ENCODE measurements at places on chromosomes 3 and 15.

DNA sequence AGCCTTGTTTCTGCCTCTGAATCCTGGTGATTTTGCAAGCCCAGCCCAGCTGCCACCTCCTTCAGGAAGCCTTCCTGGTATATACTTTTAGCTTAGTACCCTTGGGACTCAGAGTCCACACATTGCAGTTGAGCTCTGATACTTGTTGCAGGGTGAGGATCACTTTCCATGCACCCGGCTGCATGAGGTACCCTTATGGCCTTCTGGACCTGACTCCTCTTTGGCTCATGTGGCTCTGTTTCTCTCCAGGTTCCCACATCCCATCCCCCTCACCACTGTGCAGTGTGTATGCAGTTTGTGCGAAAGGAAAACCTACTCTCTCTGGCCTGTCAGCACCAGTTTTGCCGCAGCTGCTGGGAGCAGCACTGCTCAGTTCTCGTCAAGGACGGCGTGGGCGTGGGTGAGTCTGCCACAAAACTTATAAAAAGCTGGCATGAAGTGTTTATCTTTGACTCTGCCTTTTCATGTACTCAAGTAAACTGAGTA lies 23.1 kb upstream of the P4HTM start:
- peak; percentile 31 for DNase-seq

DNA sequence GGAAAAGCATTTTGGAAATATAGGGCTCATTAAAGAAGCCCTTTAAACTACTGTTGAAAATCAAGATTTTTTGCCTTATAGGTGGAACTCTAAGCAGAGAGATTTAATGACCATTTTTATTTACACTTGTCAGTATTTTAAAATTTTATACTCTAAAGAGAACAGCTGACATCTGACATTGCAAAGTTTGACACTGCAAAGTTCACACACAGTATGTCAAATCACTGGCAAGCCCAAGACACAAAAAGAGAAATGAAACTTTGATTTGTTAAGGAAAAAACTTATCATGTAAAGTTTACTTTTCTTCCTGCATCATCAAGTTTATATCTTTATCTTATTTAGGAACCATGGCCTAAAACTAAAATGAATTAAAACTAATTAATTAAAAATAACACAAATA lies 40.2 kb downstream of the DPH6 start:
- no peak for DNase-seq

DNA sequence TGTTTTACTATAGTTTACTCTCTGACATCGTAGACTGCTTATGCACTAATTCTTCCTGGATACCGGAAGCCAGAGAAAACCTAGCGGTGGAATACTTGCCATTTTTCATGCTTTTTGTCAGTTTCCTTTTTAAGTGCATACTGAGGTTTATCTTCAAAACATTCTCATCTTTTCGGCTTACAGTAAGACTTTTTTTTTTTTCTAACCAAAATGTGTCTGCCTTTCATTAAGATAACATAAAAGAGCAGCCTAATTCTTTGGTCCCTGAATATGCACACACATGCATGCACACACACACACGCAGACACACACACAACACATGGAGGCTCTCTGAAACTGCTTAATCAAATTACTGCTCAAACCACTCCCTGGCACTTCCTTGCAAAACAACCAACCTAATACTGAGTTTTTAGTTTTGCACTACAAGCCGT lies 1.3 kb downstream of the ZNF445 start:
- no peak for DNase-seq

DNA sequence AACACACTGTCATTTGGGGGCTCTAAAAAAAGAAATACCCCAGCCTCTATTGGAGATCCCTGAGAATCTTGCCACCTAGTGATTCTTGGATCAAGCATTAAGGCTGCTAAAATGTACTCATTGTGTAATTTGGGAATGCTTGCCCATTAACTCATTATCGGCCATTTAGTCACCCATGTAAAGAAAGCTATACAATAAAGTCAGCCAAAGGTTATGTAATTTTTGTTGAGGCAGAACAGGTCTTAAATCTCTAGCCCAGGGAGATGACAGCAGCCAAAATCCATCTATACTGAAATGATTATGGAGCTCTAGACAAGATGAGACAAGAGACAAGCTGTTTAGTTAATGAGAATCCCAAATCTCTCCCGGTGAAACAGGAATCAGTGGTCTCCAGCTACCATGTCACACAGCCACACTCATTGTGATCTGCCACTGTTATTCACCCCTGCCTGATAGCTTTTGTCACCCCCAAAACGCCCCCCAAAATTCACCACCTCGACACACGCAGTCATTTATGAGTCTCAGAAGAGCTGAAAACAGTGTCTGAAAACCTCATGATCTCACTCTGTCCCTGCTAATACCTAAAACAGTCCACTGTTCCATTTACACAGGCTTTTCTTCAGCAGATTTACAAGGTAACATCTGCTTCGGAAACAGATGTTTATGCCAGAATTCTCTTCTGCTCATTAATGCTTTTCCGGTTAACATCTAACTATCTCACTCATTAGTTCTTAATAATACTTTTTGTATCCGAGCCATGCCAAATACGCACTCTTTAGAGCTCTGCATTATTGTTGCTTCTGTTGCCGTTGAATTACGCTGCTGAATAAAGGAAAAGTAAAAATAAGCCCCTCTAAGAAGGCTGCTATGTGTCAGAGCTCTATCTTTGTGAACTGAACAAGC lies 138.5 kb downstream of the RORA start:
- DNase-seq: no peak

- no peak for DNase-seq
Measured at GRCh38 chr3:186917512-186918312, 12.6 kb upstream of the ST6GAL1 start.

- no peak for DNase-seq
Measured at GRCh38 chr15:25849157-25849921, 13.8 kb downstream of the ATP10A start.

DNA sequence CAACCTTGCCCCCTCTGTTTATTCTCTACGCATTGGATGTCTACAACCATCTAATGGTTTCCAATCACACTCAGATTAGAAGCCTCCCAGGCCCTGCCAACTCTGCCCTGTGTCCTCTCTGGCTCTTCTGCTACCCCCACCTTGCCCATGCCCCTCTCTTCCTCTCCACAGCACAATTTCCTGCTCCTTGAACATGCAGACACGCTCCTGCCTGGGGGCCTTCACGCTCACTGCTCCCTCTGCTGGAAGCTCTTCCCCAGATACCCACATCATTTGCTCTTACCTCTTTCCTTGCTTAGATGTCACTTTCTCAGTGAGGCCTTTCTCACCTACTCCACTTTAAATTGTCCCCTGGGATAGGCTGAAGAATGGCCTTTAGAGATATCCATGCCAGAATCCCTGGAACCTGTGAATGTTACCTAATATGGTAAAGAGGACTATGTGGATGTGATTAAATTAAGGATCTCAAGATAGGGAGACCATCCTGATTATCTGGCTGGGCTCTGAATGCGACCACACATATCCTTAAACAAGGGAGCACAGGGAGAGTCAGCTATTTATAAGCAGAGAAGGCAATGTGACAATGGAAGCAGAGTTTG lies 9.9 kb downstream of the KY start:
- DNase-seq: no peak

DNA sequence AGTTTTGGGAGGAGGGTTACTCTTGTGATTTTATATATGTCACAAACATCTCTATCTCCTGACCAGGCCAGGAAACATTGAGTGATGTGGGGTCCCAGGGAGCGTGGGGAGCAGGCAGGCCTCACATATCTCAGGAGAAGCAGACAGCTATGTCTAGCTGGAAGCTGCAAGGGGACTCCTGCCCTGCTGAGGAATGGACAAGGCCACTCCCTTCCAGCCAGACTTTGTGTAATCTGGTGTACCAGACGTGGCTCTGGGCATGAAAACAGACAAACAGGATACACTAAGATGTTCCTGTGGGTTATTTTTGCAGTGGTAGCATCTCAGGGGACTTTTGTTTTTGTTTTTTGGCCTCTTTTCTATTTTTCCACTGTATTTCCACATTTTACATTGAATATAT lies 23.2 kb downstream of the CYP8B1 start:
- no peak for DNase-seq

DNA sequence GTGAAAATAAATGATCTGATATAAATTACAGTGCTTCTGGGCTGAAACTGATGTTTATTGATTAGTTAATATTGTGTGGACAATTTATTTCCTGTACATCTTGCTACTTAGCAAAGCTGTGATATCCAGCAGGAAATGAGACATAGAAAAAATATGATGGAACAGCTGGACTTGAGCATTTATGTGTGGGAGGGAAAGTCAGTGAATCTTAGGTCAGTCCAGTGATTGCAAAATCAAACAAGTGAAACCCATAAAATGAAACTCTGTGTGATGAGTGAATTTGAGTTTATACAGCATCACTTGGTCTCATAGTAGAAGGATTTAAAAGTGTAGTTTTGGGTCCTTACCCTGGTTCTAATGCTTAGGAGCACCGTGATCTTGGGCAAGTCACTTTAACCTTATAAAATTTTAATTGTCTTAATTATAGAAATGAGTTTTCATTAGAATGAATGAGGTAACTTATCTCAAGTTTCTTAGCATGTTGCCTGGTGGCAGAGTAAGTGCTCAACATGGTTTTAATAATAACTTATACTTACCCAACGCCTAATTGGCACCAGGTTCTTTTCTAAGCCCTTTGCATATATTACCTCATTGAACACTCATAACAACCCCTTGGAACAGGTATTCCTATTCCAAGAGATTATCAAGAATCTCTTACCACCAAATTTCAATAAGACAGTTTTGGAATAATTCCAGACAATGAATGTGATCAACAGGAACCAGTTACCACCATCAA lies 194.6 kb downstream of the ADAMTSL3 start:
- no peak for DNase-seq

- no peak for DNase-seq
Measured at GRCh38 chr3:37137516-37137915, 36.9 kb downstream of the LRRFIP2 start.

GRCh38 chr15:83012636-83013035 lies 1.2 kb upstream of the C15orf40 start:
- DNase-seq: no peak

DNA sequence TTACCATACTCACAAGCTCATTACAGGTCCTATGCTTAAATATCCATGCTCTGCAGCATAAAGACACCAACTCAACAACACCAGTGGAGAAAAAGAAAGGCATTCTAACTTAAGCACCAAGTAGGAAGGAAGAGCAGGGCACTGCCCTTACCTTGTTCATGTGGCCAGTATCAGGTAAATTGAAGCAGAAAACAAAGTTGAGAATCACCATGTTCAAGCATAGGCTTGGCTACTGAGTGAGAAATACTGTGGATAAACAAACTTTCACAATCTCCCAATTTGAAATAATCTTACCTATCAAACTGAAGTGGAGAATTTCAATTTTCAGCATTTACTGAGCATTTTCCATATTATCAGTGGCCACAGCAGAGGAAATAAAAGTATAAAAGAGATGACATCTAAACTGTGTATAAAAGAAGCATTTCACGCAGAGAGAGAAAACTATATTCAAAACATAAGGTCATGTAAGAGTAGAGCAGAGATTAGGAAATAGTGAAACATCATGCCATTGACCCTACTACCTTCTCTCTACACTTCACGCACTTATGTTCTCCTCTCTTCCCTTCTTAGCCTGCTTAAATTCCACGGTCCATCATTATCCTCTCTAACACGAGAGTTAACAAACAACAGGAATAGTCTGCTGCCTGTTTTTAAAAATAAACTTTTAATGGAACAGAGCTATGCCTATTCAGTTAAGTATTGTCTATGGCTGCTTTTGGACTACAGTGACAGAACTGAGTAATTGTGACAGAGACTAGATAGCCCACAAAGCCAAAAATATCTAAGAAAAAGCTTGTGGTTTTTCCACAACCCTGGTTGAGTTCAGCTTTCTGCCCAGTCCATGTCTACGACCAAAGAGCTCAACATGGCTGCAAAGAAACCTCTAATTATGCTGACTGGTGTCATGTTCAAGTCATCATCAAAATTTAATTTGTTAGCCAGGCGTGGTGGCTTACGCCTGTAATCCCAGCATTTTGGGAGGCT lies 142.5 kb downstream of the NR1I2 start:
- DNase-seq: no peak

DNA sequence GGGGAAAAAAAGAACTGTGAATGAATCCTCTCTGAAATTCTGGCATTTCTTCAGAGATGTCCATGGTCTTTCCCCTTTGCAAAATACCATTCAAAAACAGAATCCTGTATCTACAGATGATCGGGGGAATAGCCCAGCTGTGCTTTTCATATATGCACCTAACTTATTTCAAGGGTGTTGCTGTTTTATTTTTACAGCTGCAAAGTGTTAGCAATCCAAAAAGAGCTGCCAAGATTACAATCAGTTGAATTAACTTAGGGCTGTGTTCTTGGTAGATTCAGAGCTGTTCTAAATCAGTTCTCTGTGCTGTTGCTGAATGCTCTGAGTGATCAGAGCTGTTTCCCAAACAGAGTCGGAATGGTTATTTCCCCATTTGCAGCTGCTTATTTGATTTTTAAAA lies 175.7 kb upstream of the SEMA6D start:
- no peak for DNase-seq

GRCh38 chr3:111910806-111911205 lies 51.7 kb downstream of the PHLDB2 start:
- DNase-seq: no peak

DNA sequence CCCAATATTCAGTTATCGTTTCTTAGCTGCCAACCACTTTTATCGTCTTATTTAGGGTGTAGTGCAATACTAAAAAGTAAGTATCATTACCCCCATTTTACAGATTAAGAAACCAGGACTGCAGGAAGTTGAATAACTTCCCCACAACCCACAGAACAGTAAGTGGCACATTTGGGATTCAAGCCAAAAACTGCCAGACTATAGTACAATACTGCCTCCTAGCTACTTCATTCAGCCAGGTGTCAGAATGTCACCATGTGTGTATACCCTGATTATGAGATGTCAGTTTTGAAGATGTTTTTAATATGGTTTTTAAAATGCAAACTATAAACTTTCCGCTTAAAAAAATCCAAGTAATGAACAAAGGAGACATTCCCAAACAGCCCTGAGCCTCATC lies 74.2 kb upstream of the PROK2 start:
- no peak for DNase-seq

DNA sequence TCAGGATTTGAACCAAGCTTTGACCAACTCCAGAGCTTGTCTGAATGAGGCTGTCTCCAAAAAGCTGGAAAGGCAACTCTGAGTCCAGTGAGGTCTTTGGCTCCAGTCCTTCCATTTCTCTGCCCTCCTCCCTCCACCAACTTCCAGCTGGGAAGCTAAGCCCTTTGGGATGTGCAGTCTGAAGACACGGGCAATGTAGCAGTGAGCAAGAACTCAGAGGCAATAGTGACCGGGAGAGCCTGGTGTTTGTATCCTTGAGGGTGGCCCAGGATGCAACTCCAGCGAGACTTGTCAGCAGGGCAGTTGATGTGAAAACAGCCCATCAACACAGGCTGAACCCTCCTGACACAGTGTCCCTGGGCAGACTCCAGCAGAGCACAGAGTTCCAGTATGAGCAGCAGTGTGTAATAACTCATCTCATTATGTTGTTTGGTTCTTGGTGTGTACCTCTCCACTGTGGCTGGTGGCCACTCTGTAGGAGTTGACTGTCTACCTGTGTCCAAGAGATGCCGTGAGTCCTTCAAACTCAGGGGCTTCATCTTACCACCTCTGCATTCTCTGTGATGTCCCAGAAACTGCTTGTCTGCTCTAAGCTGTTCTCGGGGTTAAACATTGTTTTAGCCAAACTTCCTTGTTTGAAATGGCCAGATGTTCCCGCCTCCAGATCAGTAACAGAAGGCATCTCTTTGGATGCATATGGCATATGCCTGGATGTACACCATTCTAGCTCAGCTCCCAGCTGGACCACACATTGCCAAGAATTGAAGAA lies 6.6 kb downstream of the CDCP1 start:
- no peak for DNase-seq
